PC-9 (cell line): ENCODE measurements at places on chromosomes 12 and 14.
A peak's percentile ranks its signal among the peaks of the same experiment; 100 is the strongest.

DNA sequence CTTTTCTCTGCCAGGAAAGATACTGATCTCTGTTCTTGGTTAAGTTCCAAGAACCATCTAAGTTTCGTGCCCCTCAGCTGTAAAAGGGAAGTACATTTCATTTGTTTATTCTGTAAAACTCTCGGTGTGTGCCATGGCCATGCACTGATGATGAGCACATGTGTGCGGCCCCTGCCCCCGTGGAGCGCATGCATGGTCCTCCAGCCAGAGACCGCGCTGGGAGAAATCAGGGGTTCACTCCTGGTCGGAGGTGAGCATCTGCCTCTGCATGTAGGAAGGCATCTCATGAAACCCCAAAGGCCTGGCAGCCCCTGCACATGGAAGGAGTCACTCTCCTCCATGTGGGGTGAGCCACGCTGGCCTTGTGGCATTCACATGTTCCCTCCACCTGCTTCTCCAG lies 102.5 kb upstream of the RTL1 start:
- no peak for DNase-seq

DNA sequence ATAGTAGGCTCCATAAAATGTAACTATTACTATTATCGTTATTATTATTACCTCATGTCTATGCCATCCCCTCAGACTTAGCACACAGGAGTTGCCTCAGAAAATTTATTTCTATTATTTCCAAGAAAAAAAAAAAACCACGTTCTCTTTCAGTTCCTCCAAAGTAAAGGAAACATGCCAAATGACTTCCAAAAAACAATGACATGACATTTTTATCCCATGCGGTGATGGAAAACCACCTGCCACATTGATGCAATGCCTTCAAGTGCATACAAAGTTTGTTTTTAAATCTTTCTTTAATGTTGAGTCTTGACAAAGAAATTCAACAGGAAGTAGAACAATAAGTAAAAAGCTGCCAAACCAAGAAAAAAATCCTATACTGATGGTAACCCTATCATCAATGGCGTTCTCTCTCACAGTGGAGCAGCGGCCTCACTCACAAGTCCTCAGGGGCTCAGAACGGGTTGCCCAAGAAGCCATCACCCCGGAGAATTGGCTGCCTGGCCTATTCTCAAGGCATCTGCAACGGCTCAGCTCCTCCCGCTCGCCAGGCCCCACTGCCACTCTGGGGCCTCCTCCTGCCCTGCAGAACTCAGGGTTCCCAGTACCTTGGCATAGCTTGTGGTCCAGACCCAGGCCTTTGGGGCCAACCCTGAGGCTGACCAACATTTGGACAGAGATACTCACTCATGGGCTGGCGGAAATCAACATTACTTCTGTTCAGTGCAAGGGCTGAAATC lies 51.9 kb downstream of the SERPINA3 start:
- DNase-seq, result no peak

- no peak for DNase-seq
These were observed 158.7 kb downstream of the METTL25 start for GRCh38 chr12:82517027-82517426.

DNA sequence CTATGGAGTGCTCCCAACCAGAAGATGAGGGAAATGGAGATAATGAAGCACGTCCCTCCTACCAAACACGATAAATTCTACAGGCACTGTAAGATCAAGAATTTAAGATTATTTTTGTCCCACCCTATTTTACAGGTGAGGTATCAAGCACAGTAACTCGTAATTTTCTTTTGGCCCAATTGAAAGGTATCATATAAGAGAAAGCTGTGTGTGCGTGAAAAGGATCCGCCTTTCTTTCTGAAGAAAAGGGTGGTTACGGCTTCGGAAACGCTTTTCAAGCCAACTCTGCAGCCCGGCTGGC lies 733 bp upstream of the KLHDC2 start:
- DNase-seq, result no peak

- no peak for DNase-seq
These were observed 6.6 kb upstream of the ABCD4 start for GRCh38 chr14:74309125-74310022.

GRCh38 chr12:34397591-34398365 lies 375.5 kb downstream of the ALG10 start:
- DNase-seq, result peak; percentile 1

- no peak for DNase-seq
These were observed 103.3 kb downstream of the RBM19 start for GRCh38 chr12:113862590-113863454.

DNA sequence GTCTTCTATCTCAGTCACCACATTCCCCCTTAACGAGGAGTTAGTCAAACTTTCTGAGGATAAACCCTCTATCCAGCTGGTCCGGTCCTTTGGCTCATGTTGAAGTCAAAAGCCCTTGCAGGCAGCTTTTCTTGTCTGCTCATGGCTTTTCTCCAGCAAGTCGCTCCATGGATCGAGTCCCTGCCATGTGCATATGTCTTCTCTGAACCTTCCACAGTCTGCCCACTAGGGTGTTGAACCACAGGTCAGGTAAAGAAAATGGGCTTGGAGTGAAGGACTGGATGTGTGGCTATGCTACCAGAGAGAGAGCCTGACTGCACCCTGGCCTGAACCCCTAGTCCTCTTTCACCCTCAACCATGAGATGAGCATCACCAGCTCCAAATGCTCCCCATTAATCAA lies 22.8 kb downstream of the C14orf132 start:
- no peak for DNase-seq

- DNase-seq, result no peak
These were observed 44.7 kb downstream of the NOC4L start for GRCh38 chr12:132188916-132189325.

- no peak for DNase-seq
These were observed 16.3 kb upstream of the RNF34 start for GRCh38 chr12:121383601-121384021.

DNA sequence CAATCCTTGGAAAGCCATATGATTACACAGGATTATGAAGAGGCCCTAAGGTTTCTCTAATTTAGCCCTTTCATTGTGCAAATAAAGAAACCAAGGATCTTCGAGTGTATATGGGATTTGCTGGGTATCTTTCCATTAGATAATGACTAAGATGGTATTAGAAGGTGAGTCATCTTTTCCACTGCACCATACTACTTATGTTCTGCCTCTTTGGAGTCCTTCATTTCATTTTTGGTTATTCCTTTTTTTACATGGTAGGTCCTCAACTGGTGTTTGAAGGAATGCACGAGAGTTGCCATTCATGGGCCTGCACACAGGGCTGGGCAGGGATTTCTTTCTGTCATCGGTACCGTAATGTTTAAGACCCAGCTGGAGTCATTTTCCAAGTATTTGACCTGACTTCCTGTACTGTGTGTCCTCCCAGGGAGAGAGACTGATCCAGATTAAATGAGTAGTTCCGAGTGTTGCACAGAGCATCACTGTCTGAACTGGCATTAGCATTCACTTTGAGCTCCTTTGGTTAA lies 85.7 kb downstream of the BORCS5 start:
- DNase-seq, result no peak

DNA sequence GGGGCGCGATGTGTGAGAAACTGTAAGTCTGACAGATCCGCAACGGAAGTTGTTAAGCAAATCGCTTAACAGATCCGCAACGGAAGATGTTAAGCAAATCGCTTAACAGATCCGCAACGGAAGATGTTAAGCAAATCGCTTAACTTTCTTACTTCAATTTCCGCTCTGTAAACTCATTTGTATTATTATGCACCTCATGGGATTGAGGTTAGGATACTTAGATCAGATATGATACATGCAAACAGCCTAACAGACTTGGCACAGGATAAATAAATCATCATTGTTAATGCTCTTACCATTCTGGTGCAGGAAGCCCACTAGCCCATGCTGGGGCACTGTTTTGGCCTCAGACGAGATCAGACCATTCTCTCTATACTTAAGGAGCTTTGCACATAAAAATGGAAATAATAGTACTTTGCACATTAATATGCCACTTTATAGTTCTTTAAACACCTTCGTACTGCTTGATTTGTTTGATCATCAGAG lies 399 bp downstream of the NCAPD2 start:
- DNase-seq, result no peak
